ENCODE measurements at places on chromosomes 11 and 22. TPM values are rescaled to one million over a fixed set of nuclear protein-coding genes. Genes with fewer than 3 reads are reported as not detected.

Gene TMEM86A
- 10.0 TPM for polyA plus RNA-seq

Gene P2RY6
- polyA plus RNA-seq, result 0.69 TPM

Gene CRYBA4
- polyA plus RNA-seq, result not detected

Gene CHRDL2
- polyA plus RNA-seq, result 0.56 TPM

- DNase-seq, result no peak
These were observed 346.6 kb upstream of the CCDC179 start for GRCh38 chr11:23206741-23207336.

- DNase-seq, result no peak
These were observed 8.5 kb upstream of the ACR start for GRCh38 chr22:50729391-50730012.

GRCh38 chr22:22787786-22788459 is 99.7 kb upstream of the IGLL5 start:
- no peak for DNase-seq

DNA sequence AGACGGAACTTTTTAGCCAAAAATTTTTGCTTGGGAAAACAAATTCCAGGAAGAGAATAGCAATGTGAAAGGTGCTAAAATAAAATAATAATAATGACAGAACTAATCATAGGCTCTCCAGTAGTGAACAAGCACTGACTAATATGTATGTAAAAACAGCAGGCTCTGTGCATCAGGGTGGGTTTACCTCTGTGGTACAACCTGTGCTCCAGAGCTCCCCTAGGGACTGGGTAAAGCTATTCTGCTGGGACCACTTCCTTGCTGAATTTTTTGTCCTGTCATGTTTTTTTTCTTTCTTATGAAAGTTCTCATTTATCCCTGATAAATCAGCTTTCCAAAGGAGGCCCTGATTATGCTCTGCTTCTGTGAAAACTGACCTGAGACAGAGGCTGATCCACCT is 18.8 kb downstream of the LUZP2 start:
- DNase-seq, result no peak

DNA sequence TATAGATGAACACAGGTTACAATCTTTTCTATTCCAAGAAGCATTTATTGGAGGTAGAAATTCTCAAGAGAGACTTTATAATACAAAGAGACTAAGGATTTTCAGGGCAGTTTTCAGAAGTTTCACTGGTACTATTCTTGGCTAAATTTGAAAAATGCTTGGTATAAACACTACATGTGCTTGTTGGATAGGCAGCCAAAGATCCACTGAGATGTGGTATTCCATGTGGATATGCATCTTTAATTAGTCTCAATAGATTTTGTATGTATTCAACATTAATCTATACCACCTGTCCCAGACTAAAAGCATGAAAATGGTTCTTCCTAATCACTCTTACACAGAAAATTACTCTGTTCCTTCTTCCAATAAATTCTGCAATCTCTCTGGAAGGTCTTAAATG is 232.6 kb downstream of the CADM1 start:
- DNase-seq, result no peak

GRCh38 chr22:39718206-39718605 is 147.7 kb downstream of the CACNA1I start:
- DNase-seq, result no peak

GRCh38 chr11:98561252-98561651 is 459.5 kb upstream of the CNTN5 start:
- DNase-seq, result no peak

All from left renal cortex interstitium (tissue), 4 donors.